ENCODE measurements at places on chromosomes 2 and 18.

DNA sequence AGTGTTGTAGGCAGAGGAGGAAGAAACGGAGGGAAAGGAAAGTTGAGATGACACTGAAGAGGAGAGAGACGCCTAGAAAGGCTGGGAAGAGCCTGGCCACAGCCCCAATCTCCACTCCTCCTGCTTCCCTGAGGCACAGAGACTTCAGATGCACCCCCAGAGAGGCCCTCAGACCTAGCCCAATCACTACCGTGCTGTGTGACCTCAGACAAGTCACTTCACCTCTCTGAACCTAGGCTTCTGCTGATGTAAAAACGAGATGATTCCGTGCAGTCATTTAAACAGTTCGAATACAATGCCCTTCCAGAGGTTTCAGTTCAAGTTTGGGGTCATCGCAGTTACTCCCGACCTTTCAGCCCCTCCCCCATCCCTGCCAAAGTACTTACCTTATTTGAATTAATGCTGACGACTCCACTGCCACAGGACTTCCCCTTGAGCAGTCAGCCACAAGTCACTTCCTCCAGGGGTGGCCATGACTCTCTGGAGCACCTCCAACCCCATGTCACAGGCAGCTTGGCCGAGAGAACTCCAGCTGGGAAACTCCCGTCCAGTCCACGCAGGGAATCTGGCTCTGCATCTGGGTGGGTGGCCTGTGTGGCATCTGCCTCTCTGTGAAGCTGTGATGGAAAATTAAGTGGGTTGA is 105.2 kb upstream of the ID2 start:
- DNase-seq: no peak

DNA sequence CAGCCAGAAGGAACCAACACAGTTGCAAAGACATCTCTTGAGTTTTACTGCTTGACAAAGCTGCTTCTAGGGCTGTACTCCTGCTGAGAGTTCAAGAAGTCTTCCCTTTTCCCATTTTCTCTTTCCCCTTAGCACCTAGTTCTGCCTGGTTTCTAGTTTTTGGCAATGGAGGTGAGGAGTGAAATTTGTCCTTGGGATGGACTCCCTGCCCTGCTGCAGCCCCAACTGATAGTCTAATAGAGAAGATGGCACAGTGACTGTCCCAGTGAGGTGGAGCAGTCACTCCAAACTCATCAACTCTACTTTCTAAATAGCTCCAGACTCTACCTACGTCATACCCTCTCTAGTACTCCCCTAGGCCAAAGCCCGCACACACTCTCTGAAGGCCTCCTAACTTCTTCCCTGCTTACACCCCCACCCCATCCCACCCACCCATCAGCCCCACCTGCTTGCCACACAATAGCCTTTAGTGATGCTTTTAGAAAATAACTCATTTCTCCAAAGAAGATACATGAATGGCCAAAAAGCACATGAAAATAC is 164.4 kb downstream of the DDX1 start:
- no peak for DNase-seq

- no peak for DNase-seq
Observed at GRCh38 chr18:75727456-75727855, 300.0 kb upstream of the SMIM21 start.

DNA sequence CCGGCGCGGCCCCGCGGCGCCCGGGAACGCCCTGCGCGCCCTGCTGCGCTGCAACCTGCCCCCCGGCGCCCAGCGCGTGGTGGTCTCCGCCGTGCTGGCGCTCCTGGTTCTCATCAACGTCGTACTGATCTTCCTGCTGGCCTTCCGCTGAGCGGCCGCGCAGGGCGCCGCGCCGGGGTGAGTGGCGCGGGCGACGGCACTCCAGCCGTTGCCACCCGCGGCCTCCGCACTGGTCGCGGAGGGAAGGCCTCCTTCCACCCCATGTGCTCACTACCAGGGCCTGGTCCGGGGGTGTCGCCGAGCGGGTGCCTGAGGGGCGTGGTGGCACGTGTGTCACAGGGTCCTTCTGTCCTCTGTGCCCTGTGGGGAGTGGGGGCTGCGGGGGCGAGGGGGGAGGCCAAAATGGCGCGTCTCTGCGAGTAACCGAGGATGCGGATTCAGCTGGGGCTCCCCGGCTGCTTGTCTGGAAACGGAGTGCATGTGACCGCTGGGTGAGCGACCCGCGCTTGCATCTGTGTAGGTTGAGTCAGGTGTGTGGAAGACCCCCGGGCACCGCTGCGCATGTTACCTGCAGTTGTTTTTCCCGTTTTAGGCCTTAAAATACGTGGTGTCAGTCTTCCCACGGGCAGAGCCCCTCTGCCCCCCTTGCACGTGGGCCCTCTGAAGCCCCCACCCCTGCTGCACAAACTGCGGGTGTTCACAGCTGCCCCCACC is 58.0 kb downstream of the FAM168B start:
- DNase-seq: no peak

- no peak for DNase-seq
Observed at GRCh38 chr2:9247786-9248185, 41.2 kb downstream of the ASAP2 start.

DNA sequence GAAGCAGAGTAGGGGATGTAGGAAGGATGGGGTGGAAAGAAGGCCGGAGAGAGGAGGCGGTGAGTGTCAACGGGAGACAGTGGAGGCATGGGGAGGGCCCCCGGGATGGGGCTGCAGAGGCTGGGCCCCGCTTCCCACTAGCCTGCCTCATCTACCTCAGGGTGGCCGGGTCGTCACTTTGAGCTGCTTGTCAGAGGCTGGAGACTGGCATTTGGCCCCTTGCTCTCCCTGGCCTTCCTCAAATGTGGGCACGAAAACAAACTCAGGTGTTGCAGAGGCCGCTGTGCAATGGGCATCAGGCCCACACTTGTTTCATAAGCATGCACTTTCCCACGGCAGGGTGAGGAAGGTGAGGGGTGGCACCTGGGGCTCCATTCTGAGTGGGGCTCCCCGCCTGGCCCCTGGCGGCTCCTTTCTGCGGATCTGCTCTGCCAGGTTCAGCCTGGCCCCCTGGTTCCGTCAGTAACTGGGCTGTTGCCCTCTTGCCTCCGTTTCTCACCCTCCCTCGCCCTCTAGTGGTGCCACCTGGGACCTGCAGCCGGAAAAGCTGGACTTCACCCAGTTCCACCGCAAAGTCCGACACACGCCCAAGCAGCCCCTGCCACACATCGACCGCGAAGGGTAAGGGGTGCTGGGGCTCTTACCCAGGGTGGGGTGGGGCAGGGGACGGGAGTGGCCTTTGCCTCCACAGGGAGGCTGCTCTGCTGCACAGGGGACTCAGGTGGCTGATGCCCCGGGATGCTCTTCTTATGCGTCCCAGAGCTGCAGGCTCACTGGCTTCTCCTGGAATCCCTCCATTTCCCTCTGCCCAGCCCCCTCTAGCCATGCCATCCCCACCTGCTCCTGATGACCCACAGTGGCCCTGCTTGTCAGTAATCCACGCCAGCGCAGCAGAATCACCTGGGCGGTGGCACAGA is 125.4 kb downstream of the CTIF start:
- DNase-seq: peak; percentile 28

- no peak for DNase-seq
Observed at GRCh38 chr2:181924336-181924735, 32.8 kb downstream of the ITPRID2 start.

DNA sequence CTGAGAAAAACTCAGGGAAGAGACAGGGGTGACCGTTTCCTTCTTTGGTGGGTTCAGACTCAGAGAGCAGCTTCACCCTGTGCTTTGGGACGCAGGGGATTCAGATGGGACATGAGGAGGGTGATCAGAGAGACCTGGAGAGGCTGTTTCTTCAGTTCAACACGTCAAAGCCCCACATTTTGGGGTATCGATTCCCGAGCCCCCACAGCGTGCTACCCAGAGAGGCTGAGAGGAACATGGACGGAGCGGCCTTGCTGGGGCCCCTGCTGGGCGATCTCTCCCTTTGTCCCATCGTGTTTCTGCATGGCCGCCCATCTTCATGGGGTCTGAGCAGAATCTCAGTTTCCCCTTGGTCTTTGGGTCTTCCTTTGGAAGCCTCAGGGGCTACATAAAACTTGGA is 38.2 kb upstream of the PXDN start:
- DNase-seq: no peak

DNA sequence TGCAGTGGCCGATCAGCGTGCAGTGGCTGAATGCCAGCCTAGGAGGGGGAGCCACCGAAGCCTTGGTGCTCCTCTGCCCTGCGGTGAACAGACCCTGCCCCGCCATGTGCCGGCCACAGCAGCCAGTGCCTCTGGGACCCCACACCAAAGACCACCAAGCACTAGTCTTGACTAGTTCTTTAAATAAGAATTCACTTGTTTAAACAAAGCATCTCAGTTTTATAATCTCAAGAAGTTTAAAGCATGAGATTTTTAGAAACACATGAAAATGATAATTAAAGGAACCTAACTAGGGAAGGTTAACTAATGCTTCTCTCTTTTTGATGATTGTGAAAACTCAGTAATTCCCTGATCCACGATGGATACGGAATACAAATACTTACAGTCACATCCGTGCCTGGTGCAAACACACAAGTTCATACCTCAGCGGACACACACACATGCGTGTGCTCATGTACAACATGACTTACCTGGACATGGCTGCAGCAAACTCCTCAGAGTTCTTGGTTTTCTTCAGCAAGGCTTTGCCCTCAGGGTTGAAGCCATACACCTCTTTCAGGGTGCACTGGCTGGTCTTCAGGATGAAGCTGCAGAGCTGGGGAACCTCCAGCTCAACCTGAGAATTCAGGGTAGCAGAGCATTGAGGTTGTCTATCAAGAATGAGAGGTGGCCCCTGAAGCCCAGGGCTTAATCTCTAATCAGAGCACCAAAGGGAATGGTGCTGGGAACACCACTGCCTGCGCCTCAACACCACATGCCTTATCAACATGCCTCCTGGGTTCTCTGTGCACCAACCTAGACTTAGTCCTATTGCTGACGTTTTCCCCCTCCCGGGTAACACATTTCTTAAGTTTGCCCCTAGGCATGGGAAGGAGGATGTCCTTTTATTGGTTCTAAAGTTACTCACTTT is 3.1 kb downstream of the APOB start:
- DNase-seq: no peak

- no peak for DNase-seq
Observed at GRCh38 chr2:121900391-121900790, 144.9 kb downstream of the TSN start.

DNA sequence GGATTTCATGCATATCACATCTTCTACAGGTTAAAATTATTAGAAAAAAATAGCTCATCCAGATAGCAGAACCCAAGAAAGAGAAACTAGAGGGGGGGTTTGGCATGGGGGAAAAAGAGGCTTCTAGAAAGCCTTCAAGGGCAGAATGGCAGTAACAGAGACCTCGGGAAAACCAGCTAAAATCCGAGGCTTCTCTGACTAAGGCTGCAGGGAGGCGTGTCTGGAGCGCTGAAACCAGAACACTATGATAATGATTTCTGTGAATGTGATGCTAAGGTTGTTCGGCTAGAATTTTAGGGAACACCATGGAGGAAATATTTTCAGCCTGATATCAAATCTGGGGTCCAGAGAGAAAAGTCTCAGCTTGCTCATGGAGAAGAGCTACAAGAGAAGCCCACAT is 73.0 kb downstream of the ATP8B1 start:
- no peak for DNase-seq

DNA sequence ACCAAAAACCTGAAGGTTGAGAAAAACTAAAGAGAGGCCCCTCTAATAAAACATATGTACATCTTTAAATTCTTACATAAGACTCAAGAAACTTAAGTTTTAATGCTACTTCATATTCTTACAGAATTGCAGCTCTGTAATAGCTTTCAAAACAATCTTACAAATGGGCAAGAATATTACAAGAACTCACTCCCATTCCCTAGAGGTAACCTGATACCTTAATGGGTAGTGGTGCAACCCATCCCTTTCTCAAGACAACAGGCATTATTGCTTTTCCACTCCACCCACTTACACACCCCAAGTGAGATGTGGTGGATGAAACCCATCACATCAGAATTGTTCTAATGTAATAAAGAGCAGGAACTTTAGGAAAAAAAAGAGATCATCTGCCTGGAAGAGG is 103.7 kb downstream of the RBMS1 start:
- no peak for DNase-seq

- DNase-seq: no peak
Observed at GRCh38 chr2:77418537-77418936, 103.6 kb downstream of the LRRTM4 start.

DNA sequence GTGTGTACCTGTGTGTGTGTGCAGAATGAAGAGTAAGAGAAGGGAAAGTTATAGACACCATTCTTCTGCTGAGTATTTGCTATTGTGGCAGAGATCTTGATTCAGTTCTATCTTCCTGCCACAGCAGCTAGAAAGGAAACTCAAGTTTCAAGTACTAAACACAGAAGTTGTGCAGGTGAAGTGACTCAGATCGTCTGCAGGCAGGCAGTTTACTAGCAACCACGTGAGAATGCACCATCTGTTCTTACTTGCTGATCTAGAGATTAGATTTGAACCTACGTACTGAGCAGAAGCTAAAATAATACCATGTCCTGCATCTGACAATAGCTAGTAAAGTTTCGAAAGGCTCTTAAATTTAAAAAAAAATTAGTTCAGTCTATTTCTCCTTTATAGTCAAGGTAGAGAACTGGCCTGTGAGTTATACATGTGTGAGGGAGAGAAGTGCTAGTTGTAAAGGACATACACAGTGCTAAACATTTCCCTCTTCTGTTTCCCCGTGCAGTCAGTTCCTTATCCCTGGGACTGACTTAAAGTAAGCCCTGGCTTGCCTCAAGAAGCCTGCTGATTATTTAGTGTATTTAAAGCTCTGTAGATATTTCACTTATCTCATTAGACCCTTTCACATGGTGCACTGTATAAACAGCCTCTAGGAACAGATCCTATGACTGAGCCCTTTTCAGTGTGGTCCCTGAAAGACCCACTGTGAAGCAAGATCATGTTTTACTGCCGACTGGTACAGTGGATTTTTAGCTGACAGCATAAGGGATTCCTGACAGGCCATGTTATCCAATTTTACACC is 45.0 kb downstream of the SLC38A11 start:
- DNase-seq: no peak

DNA sequence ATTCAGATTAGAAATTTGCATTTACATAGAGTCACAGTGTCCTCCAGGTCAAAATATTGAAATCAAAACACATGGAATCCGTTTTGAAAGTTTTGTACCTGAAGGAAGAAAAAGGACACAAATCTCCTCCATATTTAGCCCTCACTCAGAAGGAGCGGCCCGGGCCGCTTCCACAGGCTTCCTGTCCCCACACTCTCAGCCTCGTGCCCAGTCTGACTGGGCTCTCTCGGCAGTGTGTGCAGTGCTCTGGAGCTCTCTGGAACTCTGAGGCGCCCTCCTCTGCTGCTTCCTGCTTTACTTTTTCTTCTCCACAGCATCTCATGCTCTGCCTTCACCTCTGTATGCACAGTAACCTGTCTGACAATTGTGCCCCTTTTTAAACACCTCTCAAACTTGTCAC is 22.2 kb upstream of the ZFP36L2 start:
- DNase-seq: no peak

- DNase-seq: no peak
Observed at GRCh38 chr2:191618046-191618780, 59.7 kb upstream of the NABP1 start.

GRCh38 chr2:85405201-85406059 is 4.7 kb downstream of the CAPG start:
- peak; percentile 25 for DNase-seq

DNA sequence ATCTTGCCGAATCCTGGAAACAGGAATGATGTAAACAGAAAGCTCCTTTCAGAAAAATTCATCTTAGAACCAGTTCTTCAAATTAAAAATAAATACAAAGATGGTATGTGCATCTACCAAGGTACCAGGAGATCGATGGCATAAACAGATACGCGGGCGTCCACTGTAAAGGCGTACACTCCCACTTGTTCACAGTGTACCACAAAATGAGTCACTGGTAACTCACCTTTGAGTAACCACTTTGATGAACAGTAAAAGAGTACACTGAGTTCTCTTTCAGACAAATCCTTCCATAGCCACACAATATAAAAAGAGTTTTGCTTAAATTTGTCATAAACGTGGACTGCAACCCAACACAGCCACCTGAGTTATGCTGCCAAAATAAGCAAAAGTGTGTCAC is 128.3 kb downstream of the DNER start:
- DNase-seq: no peak
